ENCODE measurements at places on chromosomes 3 and 15. TPM values are rescaled to one million over a fixed set of nuclear protein-coding genes. Genes with fewer than 3 reads are reported as not detected.

GUCA1C gene
- polyA plus RNA-seq, result not detected

GOLGA8Q gene
- polyA plus RNA-seq, result not detected

TPRG1 gene
- 3.8 TPM for polyA plus RNA-seq

TMPRSS7 gene
- polyA plus RNA-seq, result not detected

RTP1 gene
- not detected for polyA plus RNA-seq

CCDC71 gene
- 1.7 TPM for polyA plus RNA-seq

SLCO2A1 gene
- polyA plus RNA-seq, result not detected

RAB7A gene
- 180 TPM for polyA plus RNA-seq

DPPA4 gene
- polyA plus RNA-seq, result not detected

CSK gene
- 131 TPM for polyA plus RNA-seq

CCDC54 gene
- not detected for polyA plus RNA-seq

RETNLB gene
- not detected for polyA plus RNA-seq

RTP3 gene
- polyA plus RNA-seq, result not detected

PPP1R14D gene
- polyA plus RNA-seq, result not detected

MON1A gene
- 19.2 TPM for polyA plus RNA-seq

PLSCR4 gene
- not detected for polyA plus RNA-seq
